ENCODE measurements at places on chromosomes 1 and 21.
A peak's percentile ranks its signal among the peaks of the same experiment; 100 is the strongest.

- DNase-seq, result no peak
These were observed 618 bp downstream of the CLCC1 start for GRCh38 chr1:108962681-108963051.

DNA sequence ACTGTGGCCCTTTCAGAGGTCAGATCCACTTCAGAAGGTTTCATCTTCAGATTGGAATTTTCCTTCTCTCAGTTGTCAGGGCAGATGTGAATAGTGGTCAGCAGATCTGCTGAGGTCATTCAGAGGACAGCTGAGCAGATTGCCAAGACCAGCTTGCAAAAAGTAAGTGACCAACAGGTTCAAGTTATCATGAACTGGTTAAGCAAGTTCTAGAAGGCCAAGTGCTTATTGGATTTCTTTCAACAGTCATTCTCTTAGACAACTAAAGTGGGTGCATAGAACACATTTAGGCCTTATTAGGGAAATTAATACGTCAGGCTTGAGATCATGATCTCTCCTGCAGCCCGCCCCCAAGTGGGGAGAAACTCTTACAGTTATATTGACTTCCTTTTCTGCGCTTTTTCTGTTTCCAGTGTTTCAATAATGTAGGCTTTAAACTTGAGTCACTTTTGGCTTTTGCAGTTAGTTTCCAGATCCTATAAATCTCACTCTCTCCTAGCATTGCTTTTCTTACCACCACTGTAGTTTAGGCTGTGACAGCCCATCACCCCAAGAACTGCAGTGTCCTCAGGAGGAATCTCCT is 96.4 kb downstream of the C1orf21 start:
- no peak for DNase-seq

DNA sequence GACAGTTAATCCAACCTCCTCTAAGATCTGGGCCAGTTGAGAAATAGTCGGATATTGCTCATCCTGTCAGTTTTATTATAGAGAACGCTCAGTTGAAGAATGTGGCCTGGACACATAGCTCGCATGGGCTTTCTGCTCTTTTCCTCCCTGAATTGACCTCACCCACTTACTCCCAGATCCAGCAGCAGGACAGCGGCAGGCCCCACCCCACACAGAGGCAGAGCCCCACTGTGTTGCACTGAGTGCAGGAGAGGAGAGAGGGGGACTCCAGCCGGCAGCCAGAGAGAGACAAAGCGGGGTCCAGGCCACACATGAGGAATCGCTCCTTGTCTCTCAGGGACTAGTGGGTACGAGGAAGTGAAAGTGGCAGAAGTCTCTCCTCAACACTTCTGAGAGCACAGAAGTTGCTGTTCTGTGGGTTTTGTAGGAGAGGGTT is 78.6 kb downstream of the LAMC1 start:
- DNase-seq, result no peak

DNA sequence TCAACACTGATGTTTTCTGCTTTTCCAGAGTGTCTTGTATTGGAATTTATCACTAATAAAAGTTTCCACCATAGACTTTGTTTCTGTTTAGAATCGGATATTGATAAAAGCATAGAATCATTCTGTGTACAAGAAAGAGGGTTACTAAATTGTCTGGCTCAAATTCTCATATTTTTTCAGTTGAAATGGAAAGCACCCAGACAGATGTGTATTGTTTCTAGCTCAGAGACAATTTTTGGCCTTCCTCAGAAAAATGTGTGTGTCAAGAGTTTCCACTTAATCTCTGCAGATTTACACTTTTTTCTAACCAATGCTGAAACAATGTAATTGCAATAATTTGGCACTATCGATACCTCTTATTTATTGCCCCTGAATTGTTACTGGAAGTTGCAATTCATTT is 20.2 kb downstream of the LHX9 start:
- DNase-seq, result no peak

DNA sequence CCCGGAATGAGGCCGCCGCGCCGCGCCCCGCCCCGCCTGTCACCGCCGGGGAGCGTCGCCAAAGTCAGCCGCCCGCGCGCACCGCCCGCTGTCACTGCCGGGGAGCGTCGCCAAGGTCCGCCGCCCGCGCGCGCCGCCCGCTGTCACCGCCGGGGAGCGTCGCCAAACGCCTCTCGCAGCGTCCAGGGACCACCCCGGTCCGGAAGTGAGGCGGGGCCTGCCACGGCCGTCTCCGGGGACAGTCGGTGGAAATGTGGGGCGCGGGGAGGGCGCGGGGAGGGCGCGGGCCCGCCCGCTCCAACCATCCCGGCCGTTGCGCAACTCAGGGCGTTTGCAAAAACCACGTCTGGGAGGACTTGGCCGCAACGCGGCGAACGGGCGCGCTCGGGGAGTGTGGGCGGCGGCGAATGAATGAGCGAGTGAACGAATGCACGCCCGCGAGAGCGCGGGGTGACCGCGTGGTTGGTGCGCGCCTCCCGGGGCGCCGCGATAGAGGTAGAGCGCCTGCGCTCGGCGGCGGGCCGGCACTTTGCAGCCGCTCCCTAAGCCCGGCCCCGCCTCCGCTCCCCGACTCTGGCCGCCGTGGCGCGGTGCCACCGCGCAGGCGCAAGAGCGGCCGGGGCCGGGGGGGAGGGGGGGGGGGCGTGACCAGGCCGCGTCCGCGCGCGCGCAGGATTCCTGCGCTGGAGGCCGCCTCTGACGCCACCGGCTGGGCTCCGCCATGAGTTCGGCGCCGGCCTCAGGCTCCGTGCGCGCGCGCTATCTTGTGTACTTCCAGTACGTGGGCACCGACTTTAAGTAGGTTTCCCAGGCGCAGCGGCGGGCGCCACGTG is at the start of the genes ACAP3 and PUSL1:
TSS of gene ACAP3 (minus strand) at position 8 of the 833 bp plus-strand sequence. CDS start 115 bp downstream, outside the sequence.
TSS of gene PUSL1 (plus strand) at position 675 of the 833 bp plus-strand sequence. CDS start at position 722, 47 bp downstream.
- DNase-seq, result peak; percentile 71

GRCh38 chr1:41500781-41501518 is 16.5 kb upstream of the EDN2 start:
- DNase-seq, result no peak

DNA sequence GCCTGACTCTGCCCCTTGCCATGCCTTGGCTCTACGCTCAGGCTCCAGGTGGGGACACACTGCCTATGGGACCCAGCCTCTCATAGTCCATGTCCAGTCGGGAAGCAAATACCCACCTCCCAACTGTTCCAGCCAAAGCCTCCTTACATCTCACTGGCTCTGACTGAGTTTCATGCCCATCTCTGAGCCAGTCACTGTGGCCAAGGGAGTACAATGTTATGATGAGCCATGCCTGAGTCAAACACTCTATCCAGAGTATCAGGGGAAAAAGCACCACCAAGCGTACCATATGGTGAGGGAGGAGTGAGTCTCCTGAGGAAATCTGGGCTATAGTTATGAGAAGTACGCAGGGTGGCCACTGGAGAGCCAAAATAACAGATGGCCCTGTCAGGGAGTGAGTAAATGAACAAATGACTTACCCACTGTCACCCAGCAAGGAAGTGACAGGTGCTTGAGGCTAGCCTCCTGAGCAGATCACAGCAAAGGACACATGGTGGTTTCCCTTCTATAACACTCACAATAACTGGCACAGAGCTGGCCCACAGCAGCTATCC is 236.6 kb upstream of the GJB5 start:
- no peak for DNase-seq

GRCh38 chr1:18481190-18481920 is 625 bp downstream of the KLHDC7A start:
- DNase-seq, result no peak

GRCh38 chr1:109787845-109788601 is 24.3 kb upstream of the EPS8L3 start:
- DNase-seq, result no peak

DNA sequence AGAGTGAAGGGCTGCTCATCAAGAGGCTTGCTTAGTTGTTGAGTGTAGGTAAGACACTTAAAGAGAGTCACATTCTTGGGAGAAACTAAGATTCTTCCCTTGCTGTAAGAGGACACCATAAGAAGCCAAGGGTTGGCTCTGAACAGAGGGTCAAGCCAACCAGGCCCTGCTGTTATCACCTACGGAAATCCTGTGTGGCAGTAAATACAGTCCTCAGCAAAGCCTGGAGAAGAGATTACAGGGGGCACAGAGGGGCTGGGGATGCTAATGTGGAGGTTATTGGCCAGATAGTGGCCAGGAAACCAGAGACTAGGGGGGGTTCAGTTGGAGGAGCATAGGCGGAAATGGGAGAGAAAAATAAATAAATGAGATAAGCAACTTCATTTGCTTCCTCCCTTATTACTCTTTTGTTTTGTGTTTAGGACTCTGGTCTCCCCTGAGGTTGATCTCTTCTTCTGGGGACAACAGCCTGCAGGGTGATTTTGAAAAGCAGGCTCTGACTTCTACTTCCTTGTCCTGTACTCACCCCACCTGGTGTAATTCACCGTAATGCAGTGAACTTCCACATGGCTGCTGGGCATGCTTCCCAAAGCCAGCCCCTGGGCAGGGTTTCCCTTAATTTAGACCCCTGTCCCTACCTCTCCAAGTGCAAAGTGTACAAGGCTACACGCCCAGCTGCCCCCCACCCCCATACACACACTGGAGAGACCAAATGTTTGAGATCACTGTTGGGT is 40.9 kb downstream of the MTARC1 start:
- no peak for DNase-seq

DNA sequence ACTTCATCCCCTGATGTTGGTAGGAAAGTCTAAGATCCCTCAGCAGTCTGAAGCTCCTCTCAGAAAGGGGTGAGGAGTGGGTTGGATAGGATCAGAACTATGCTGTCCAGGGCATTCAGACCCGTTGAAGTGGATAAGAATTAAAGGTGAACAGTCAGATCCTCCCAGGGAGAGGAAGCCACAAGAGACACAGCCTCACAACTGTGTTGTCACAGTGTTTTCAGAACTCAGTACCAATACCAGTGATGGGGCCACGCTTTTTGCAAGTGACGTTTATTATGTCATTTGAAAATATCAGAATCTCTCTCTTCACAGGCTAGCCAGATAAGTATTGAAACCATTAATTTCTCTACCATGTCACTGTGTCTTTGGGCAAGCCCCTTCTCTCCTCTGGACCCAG is 15.4 kb upstream of the EPS15 start:
- no peak for DNase-seq

DNA sequence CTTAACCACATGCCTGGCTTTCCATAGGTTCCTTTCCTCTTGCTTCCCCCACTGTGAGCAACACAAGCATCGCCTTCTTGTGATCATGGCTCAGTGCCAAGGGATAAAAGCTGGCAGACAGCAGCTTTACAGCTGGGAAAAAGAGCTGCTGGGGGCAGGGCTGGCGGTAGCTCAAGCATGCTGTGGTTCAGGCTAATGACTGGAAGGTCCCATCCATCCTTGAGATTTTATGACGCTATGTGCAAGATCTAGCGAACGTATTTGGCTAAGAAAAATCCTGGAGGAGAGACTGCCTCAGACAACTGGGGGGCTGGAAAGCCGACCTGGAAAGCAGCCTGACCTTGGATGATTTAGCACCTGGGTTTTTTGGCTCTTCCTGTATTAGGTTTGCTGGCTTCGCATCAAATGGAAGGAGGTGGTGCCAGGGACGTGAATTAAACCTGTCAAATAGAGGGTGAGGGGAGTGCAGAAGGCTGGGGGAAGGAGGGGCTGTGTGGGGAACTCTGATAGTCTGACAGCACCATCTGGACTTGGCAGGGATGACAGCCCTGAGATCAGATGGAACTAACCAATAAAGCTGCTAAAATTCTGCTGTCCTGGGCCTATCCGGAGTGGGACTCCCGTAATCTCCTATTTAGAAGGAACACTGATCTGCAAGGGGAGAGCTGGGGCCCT is 34.8 kb downstream of the ZMYND12 start:
- DNase-seq, result no peak

DNA sequence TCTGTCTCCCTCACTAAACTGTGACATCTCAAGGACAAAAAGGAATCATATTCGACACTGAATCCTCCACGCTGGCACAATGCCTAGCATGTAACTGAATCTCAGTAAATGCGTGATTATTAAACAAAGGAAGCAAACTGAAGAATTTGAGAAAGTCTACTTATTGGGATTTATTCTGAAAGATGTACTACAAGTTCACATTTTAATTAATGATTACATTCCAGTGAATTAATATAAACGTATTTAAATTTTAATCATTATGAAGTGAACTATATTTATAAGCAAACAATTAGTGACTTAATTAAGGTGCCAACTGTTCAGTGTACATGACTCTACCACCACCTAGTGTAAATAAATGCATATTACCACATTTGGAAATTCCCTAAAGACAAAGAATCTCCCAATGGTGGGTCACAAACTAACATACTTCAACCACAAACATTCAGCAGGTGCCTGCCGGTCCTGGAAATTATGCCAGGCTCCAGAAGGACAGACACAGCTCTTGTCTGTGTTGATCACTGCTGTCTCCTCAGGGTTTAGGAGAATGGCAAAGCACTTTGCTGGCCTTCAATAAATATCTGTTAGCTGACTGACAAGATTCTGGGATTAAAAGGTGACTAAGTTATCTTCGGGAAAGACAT is 56.3 kb downstream of the SMYD3 start:
- DNase-seq, result no peak

- no peak for DNase-seq
These were observed 3.4 kb downstream of the KDM4A start for GRCh38 chr1:43653339-43653738.

GRCh38 chr1:76826072-76826845 is 41.0 kb upstream of the ST6GALNAC5 start:
- DNase-seq, result no peak

- no peak for DNase-seq
These were observed 18.1 kb downstream of the CITED4 start for GRCh38 chr1:40844079-40844478.

GRCh38 chr1:9503001-9503675 is 36.1 kb upstream of the SLC25A33 start:
- no peak for DNase-seq

GRCh38 chr1:243216741-243217140 is 38.3 kb downstream of the CEP170 start:
- DNase-seq, result no peak

DNA sequence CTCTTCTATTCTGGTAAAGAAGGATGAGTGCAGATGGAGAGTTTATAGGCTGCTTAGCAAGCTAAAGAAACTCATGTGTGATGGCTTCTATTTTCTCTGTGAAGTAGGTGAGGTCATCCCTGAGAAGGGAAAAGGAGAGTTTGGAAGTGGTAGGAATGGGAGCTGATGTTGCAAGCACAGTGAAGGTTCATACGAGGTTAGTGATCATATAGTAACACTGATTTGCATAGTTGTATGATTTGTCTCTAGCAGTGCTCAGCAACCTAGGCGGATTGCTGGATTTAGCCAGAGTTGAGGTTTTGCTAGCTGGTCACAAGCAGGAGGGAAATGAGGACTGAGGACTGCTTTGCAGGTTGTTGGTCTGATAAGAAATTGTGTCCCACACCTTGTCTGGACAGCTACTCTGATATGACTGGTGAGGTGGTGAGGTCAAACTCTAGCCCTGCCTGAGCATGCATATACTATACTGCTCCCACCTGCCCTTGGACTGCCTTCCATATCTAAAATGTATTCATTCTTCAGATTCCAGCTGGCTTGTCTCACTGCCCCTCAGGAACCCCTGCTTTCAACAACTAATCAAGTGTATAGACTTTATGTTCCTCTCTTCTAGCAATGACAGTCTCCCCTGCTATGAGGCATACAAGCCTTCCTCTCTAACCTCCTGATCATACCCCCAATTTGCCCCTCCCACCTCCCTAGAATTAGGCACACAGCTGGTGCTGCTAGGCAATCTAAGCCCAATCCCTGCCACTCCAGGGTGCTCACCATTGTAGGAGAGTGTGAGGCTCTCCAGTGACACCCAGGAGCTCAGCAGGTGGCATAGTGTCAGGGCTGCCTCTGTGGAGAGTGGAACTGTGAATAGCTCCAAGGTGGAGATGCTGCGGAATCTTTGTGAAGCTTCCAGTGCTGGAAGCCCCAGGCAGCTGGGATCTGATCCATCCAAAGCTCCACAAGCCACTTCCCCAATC is 18.5 kb downstream of the LRRC41 start:
- no peak for DNase-seq

- DNase-seq, result no peak
These were observed 467.3 kb upstream of the RGS18 start for GRCh38 chr1:191690931-191691330.
